Breast epithelium (tissue), 4 donors: ENCODE measurements at places on chromosomes 6 and 20. TPM values are rescaled to one million over a fixed set of nuclear protein-coding genes. Genes with fewer than 3 reads are reported as not detected.

- no peak for DNase-seq
Observed at GRCh38 chr6:82360552-82360951, 3.1 kb upstream of the TPBG start.

Gene C6orf118
- total RNA-seq, result not detected

Gene CD2AP
- 21.3 TPM for total RNA-seq

GRCh38 chr6:55993418-55993817 lies 118.0 kb upstream of the BMP5 start:
- DNase-seq, result no peak

DNA sequence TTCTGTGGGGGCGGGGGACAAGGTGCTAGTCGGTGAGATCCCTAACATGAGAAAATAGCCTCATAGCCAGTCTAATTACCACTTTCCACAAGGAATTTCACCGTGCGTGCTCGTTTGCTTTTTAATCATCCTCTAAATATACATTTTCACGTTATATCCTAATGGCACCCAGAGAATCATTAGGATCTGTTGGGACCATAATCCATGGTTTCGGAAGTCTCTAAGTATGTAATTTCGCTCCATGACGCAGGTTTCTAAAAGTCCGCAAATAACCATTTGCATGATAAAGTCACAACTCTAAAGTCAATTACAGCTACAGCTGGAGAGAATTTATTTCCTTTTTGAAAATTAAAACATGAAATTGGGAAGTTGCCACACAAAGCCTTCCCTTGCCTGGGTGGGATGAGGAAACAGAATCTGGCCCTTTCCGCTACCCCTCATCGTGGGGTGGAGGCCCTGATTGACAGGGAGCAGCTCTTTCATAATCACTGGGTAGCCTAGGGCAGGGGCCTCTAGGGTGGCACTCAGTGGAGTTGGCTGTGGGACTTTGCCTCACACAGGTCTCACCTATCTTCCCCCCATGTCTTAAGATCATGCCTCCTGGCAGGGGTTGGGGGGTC lies 81.9 kb downstream of the LRFN2 start:
- DNase-seq, result no peak

Gene NCOA3
- total RNA-seq, result 57.1 TPM

Gene RAB44
- 0.29 TPM for total RNA-seq

Gene ZNF311
- 2.0 TPM for total RNA-seq

GRCh38 chr20:51687108-51687507 lies 81.1 kb downstream of the ATP9A start:
- DNase-seq, result no peak

- DNase-seq, result no peak
Observed at GRCh38 chr6:21451546-21452013, 142.0 kb upstream of the SOX4 start.

- no peak for DNase-seq
Observed at GRCh38 chr6:4313044-4313686, 177.8 kb upstream of the ECI2 start.

Gene CUTA
- 123 TPM for total RNA-seq

- DNase-seq, result no peak
Observed at GRCh38 chr6:169863710-169864109, 112.3 kb downstream of the ERMARD start.

Gene BMP6
- total RNA-seq, result 3.5 TPM

DNA sequence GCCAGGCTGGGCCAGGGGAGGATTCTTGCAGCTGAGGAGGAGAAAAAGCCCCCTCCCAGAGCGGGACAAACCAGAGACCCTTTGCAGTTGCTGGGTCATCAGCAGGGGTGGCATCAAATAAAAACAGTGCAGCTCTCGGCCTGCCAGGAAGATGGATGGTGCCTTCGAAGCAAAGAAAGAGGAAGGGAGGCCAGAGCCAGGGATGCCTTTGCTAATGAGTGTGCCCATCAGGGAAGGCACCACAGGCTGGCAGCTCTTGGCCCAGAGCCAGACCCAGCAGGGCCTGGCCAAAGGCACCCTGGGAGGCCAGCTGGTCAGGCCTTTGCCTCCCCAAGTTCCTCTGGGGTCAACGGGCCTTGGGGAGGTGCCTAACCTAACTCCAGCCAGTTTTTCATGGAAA lies 26.3 kb upstream of the ZNF318 start:
- no peak for DNase-seq

Gene NKAIN4
- total RNA-seq, result not detected

- DNase-seq, result no peak
Observed at GRCh38 chr6:97215157-97215769, 67.8 kb downstream of the MMS22L start.

- DNase-seq, result no peak
Observed at GRCh38 chr20:33686984-33687366, 790 bp upstream of the E2F1 start.

DNA sequence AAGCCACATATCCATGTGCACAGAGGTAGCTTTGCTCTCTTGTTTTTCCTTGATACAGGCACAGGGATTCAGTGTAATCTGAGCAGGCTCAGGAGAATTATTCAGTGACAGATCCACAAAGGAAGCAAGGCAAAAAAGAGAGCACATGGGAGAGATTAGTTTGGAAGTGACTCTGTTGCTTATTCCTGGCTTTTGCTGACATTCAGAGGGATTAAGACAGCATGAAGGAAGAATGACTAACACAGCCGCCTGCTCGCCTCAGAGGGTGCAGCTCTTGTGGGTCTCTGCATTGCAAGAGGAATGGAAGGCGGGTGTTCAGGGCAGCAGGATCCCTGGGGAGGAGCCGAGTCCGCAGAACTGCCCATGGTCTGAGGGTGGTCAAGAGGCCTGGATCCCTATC lies 203.4 kb upstream of the KCNQ5 start:
- no peak for DNase-seq

Gene ABHD16B
- not detected for total RNA-seq

- DNase-seq, result no peak
Observed at GRCh38 chr20:51500311-51500710, 42.2 kb downstream of the NFATC2 start.

- DNase-seq, result no peak
Observed at GRCh38 chr6:104449918-104450317, 409.8 kb downstream of the HACE1 start.

DNA sequence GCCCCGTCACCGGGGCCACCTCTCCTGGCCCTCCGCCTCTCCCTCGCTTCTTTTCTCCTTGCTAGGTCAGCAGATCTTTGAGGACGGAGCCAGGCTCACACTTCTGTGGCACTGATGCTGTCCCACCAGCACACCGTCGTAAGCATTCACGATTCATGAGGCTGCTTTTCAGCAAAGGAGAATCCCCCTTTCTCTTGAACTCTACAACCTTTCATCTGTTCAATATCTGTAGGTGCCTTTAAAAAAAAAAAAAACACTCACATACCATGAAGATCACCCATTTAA lies 31.3 kb downstream of the ANKRD60 start:
- no peak for DNase-seq

GRCh38 chr6:7628479-7628878 lies 38.5 kb downstream of the SNRNP48 start:
- DNase-seq, result no peak

Gene GLP1R
- total RNA-seq, result 0.73 TPM

DNA sequence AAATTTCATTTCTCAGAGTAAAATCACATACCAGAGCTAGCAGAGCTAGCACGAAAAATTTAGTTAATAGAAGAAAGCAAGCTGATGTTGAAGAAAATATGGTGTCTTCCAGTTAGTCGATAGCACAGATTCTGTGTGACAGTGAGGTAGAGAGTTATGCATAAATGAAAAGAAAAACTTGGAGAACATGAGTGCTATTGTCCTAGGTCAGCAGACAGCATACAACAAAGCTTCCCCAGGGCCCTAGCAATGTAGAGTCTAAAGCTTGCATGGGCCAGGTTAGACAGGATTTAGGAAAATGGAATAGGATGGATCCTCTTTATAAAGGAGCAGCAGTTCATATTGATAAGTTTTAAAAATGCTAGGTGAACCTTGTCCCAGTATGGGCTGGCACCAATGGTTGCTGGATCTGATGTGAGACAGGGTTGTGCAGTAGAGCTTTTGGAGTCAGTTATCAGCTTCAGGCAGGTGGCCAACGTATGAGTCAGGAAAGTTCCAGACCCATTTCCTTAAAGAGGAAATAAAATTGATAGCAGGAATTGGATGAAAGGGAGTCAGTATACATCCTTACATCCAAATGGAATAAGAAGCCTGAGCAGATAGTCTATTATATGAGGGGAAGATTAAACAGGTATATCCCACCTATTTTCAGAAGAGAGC lies 277.2 kb downstream of the FRK start:
- DNase-seq, result no peak

Gene TRAPPC3L
- total RNA-seq, result not detected

DNA sequence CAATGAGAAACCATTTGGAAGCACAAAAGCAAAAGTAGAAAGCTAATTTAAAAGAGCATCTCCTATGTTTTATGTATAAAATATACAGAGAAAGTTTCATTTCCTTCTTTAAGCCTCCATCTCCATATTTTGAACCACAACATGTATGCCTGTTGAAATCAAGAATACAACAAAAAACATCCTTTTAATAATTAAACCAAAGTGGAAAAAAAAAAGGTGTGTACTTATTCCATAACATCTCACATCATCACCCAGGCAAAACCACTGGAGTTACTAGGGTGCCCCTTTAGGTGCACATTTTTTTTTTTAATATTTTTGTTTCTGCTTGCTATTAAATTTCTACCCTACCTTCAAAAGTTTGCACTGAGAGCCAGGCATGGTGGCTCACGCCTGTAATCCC lies 43.0 kb downstream of the EDN1 start:
- DNase-seq, result no peak

Gene BMP2
- total RNA-seq, result 14.7 TPM

- DNase-seq, result no peak
Observed at GRCh38 chr6:89449193-89449592, 16.2 kb downstream of the ANKRD6 start.

DNA sequence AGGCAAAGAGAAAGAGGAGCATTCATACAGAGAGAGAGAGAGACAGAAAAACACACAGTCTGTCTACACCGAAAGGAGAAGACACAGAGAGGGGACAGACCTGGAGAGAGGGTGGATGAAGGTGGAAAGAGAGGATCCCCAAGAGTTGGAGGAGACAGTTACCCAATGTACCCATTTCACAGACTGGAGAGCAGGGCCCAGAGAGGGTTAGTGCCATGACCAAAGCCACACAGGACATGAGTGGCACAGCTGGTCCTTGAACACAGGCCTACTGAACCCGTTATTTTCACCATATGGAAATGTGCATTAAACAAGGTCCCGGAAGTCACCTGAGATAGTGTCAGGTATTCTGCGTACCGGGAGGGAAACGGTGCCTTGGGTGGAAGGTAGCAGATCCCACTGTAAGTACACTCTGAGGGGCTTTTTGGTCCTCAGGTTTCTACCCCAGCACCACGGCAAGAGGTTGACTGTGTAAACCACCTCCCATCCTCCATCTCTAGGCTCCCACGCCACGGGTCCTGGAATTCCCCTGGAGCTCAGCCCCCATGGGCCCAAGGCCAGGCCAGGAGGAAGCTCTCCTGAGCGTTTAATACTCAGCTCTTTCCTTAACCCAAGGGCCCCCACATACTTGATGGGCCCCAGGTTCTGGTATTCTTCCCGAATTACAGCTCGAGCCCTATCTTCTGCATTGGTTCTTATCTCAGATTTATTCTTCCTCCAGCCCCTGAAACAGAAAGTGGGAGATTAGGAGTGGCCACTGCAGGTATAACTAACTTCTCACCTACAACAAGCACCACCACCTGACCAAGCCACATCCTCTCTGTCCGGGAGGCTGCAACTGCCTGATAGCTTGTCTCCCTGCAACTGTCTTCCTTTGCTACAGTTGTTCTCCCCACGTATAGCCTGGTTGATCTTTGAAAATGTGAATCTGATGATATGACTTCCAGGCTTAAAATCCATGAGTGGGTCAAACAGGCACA lies 38.4 kb upstream of the OCSTAMP start:
- DNase-seq, result no peak

- DNase-seq, result no peak
Observed at GRCh38 chr20:32600681-32601237, 15.6 kb upstream of the NOL4L start.

DNA sequence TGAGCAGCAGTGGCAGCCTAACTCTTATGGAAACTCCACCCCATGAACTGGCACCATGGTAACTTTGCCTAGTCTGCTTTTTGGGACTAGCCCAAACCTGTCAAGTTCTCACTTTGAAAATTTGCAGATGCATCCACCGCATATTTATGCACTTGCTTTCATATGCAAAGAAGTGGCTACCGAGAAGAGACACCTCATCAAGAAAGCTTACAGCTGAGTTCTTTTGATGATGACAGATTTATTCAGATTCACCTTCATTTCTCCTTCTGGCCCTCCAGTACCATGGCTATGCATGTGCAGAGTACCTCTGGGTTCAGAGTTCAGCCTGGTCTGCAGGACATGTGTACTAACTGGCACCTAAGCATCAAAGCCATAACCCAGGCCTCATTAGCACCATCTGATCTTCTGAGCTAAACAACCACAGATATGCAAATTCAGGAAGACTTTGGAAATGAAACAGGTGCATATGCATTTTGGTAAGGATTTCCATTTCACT lies 154.3 kb upstream of the TENT5A start:
- DNase-seq, result no peak

Gene RRP36
- 48.8 TPM for total RNA-seq

GRCh38 chr20:13813910-13814309 lies 29.1 kb downstream of the NDUFAF5 start:
- DNase-seq, result no peak

- no peak for DNase-seq
Observed at GRCh38 chr6:156065849-156066248, 610.2 kb upstream of the NOX3 start.

GRCh38 chr20:36471885-36472636 lies 69.3 kb upstream of the MYL9 start:
- DNase-seq, result no peak

GRCh38 chr20:59004493-59004762 lies 2.6 kb downstream of the CTSZ start:
- peak; percentile 48 for DNase-seq

Gene WFDC13
- not detected for total RNA-seq

DNA sequence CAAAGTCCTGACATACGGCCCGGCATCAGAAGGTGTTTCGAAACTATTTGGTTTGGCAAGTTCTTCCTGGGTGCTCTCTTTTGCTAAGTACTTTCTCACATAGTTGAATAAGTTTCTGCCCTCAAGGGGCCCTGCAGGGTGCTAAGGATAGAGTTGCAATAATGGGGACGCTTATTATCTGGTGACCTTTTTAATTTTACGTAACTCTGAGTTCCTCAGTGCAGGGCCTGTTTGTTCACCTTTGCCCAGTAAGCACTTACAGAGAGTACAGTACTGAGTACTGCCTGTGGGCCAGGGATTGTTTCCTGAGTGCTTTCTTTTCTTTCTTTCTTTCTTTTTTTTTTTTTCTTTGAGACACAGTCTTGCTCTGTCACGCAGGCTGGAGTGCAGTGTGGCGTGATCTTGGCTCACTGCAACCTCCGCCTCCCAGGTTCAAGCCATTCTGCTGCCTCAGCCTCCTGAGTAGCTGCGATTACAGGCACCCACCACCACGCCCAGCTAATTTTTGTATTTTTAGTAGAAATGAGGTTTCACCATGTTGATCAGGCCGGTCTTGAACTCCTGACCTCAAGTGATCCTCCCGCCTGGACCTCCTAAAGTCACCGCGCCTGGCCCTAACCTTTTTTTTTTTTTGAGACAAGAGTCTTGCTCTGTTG lies 4.5 kb upstream of the PXMP4 start:
- no peak for DNase-seq
